Iris pigment epithelial cell (primary cell): ENCODE measurements at places on chromosomes 3 and 15.

- DNase-seq = peak; percentile 10
These were observed 61.3 kb upstream of the TAMM41 start for GRCh38 chr3:11907667-11908660.

GRCh38 chr3:43692971-43693370, 2.2 kb downstream of the ABHD5 start:
- no peak for DNase-seq

DNA sequence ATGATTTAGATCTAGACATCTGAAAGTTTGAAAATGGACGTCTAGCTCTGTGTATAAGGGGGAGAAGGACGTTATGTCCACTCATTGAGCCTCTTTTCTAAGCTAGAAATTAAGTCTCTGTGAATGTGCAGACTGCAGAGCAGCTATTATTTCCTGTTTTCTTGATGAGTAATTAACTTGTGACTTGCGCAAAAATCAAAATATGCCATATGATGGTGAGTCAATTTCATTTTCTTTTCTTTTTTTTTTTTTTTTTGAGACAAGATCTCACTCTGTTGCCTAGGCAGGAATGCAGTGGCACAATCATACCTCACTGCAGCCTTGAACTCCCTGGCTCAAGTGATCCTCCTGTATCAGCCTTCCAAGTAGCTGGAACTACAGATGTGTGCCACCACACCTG, 14.1 kb downstream of the LACTB start:
- DNase-seq = peak; percentile 93

GRCh38 chr3:76429581-76430177, 610.2 kb upstream of the ROBO2 start:
- DNase-seq = no peak

GRCh38 chr15:90266061-90266431, 574 bp downstream of the NGRN start:
- peak; percentile 29 for DNase-seq

DNA sequence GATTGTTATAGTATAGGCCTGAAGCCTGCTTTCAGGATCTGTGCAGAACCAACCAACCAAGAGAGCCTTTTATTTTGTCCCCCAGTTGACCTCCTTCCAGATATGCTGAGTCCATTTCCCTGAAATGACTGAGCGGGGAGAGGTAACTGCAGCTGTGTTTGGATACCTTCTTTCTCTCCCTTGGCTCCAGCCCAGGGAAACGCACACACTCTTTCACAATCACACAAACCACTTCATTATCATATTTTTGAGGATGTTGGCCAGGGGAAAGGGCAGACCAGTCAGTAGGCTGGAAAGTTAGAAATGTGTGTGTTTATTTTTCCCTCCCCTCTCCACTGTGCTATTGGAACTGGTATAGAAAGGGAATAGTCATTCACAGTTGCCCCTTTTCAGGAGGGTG, 417.7 kb upstream of the TBL1XR1 start:
- DNase-seq = peak; percentile 100

DNA sequence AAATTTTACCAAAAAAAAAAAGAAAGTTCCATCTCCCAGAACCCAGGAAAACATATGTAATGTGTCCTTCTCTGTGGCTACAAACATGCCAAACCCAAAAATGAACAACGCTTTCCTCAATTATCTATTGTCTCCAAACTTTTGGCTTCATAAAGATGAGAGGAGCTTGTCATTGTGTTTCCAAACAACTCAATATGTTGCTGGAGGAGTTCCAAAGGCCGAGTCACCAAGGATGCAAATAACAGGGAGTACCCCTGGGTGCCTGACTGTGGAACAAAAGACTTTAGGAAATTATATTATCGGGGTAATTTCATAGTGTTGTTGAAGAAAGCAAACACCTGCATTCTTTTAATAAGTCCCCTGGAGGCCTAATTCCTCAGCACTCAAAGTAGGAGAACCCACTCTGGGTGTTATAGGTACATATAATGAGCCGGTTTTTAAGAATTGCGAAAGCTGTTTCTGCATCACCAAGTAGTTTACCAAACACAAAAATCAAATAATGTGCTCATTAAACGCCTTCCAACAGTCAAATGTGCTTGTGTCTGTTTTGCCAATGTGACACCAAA, 206.3 kb upstream of the PRICKLE2 start:
- DNase-seq = peak; percentile 20

DNA sequence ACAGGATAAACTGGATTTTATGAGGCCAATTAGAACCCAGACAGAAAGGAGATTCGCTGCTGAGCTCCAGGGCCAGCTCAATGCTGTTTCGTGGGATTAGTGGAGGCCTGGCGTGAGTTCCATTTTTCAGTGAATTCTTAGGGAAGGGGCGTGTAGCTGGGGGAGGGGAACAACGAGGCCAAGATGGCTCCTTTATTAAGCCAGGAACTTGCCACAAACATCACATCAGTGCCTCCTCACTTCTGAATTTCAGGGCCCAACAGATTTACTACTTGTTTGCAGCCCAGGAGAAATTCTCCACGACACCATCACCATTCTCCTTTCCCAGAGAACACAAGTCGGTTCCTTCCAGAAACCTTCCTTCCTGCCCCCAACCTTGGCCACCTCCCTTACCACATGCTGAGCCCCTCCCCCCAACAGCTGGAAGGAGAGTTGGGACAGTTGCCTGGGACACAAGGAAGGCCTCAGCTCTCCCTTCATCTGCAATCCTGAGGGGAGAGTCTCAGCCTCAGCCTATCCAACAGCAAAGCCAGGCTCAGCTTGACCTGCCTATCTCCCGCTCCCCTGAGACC, 5.8 kb downstream of the IGDCC4 start:
- DNase-seq = no peak

GRCh38 chr3:30893678-30894325, 659 bp downstream of the GADL1 start:
- DNase-seq = no peak

DNA sequence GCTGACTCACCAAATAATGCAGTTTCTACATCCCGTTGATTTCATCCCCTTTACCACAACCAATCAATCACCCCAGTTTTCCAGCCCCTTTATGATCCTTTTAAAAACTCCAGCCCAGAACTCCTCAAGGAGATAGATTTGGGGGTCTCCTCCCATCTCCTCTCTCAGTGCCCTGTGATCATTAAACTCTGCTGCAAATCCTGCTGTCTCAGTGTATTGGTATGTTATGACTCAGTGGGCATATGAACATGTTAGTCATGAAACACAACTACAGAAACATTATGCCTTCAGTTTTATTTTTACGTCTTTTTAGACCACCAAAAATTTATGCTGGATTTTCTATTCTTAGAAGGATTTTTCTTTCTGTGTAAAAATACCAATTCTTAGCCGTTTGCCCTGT, 213.7 kb downstream of the DIPK2A start:
- DNase-seq = no peak

DNA sequence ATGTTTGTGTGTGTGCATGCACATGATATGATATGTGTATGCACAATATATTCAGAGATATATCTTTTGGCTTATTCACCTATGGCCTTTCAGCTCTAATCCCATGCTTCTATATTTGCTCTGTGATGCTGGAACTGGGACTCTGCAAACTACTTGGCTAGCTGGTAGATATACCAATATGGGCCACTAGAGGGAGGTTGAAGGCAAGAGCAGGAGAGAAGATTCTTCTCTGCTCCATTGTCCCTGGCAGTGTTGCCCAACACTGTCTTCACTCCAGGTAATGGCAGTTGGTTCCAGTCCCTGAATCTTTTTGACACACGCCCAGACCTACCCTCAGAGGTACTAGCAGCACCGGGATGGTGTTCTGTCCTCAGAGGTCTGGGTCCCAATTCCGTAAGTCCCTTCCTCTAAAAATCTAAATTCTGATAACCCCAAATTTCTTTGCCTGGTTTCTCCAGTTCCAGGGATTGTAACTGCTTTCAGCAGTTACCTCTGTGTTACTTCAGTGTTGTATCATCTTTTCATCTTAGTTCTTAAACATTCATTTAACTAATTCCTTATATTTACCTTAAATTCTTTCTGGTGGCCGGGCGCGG, 44.7 kb downstream of the GTPBP8 start:
- DNase-seq = peak; percentile 60

DNA sequence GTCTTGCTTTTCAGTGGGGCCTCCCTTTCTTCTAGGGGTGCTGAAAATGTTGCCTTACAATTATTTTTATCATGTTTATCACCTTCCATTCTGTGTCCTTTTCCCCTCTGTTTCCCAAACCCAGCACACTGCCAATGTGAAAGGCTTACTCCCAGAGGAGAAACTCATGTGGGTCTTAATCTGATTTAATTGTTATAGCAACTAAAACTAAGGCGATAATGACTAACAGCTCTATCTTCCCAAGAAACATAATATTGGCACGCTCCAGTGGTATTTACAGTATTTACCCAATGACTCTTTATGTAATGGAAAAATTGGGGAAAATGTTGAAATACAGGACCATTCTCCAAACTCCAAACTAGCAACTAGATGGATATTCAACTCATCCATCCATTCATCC, 58.4 kb downstream of the MESD start:
- DNase-seq = no peak

DNA sequence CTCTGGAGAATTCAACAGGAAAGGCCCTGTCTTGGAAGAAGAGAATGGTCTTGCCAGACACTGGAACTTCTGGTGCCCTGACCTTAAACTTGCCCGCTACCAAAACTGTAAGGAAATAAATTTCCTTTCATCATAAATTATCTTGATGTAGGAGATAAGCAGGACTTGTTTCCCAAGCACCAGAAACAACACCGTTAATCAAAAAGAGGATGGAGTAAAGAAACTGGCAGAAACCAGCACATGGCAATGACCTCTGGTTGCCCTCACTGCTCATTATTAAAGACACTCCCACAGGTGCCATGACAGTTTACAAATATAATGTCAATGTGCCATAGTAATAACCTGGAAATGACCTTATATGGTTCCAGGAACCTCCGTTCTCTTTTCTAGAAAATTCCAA, 426.1 kb downstream of the EDEM1 start:
- DNase-seq = no peak

- peak; percentile 36 for DNase-seq
These were observed 27.0 kb downstream of the ADIPOQ start for GRCh38 chr3:186869253-186870100.

GRCh38 chr15:88057836-88058235, 198.7 kb downstream of the NTRK3 start:
- no peak for DNase-seq

GRCh38 chr15:57337868-57338411, 38.4 kb upstream of the CGNL1 start:
- DNase-seq = peak; percentile 50

GRCh38 chr3:124986192-124987143, 51.9 kb upstream of the MUC13 start:
- peak; percentile 90 for DNase-seq

- no peak for DNase-seq
These were observed 82.6 kb downstream of the MLH1 start for GRCh38 chr3:37075955-37076354.

GRCh38 chr3:148087601-148088371, 609.9 kb upstream of the AGTR1 start:
- DNase-seq = no peak

DNA sequence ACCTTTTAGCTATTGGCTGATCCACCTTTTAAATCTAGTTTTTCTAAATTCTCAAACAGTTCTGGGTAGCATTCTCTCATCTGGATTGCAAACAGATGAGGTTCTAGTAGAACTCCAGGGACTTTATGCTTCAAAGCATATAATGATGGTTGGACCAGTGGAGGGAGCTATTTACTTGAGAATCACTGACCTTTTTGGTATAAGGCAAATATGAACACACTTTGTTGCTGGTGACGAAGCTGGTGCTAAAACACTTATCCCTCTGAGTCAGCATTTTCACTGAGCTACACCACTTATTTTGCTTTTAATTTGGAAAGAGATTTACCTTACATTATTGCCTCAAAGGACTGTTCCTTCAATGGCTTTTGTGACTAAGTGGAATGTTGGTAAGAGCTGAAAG, 58.6 kb upstream of the SLITRK3 start:
- DNase-seq = peak; percentile 8

DNA sequence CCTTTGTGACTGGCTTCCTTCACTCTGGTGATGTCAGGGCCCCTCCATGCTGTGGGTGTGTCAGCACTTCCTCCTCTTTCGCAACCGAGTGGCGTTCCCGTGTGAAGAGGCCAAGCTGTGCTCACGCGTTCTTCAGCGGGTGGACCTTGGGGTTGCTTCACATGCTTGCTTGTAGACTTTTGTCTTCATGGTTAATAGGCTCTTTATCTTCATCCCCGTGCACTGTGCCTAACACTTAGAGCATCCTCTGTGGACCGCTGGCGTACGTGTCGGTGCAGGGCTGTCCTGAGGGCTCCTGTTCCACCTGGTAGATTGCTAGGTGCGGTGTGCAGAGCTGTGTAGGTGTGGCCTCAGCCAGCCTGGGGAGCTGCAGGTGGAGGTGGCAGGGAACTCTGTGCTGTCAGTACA, 182.3 kb downstream of the OR4M2 start:
- DNase-seq = no peak

- DNase-seq = no peak
These were observed 604.8 kb downstream of the UNC13C start for GRCh38 chr15:54582863-54583643.

DNA sequence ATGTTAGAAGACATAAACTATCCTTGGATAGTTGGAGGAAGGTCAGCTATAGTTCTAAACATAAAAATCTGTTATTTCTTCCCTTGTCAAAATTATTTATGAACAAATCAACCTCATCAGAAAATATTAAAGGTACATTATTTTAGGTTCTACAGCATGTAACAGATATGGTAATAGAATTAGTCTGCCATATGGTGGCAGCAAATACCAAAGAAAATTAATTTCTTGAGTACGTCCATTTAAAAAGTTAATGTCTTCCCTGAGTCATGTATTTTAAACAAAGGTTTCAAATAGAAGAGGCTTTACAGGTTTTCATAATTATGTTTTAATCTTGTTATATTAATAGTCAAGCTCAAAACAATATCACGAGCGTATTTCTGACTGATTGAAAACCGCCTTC, 17.9 kb upstream of the ANKRD28 start:
- peak; percentile 74 for DNase-seq

GRCh38 chr3:195086885-195087284, 184.1 kb downstream of the XXYLT1 start:
- DNase-seq = no peak

GRCh38 chr3:50848308-50848707, 173.6 kb downstream of the DOCK3 start:
- no peak for DNase-seq
